ENCODE measurements at places on chromosomes 5 and 9.

DNA sequence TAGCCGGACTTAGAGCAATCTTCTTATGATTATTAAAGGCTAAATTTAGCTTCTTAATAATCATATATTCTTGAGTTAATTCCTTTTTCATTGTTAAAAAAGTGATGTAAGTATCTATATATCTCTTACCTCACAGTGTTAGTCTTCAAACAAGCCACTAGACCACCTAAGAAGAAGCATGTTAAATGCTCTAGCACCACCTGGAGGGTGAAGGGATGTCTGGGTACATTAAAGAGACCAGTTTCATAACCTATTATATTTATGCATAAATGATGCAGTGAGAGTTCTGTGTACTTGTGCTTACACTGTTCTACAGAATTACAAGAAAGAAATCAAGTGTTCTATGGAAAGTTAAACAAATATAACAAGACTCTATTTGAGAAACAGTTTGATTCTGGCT, 55.9 kb upstream of the SLCO6A1 start:
- DNase-seq = no peak

DNA sequence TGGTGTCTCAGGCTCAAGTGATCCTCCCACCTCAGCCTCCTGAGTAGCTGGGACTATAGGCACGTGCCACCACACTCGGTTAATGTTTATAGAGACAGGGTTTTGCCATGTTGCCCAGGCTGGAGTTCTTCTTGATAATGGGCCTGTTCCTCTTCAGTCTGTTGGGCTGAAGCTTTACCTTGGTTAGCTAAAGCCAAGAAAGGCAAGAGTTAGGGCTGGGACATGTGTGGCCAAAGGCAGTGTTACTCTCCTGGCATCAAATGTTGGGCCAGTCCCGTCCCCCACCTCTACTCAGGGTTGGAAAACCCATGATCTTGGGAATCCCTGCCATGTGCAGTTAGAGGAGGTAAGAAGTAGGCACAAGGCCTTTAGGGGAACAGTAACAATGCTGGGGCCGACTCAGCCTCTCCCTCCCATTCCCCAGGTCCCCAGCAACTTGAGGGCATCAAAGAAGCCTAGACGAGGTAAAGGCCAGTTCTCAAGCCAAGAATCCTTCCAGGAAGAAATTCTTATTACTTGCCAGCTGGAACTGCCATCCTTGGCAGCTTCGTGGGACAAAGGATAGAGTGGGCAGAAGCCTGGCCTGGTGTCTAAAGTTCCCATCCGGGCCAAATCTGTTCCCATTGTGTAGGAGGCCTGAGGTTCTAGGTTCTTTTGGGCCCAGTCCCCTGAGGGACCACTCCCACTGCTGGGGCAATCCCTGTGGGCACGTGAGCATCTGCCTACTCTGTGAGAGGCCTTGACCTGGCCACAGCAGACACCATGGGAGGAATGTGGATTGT, 4.5 kb downstream of the EGR1 start:
- no peak for DNase-seq

DNA sequence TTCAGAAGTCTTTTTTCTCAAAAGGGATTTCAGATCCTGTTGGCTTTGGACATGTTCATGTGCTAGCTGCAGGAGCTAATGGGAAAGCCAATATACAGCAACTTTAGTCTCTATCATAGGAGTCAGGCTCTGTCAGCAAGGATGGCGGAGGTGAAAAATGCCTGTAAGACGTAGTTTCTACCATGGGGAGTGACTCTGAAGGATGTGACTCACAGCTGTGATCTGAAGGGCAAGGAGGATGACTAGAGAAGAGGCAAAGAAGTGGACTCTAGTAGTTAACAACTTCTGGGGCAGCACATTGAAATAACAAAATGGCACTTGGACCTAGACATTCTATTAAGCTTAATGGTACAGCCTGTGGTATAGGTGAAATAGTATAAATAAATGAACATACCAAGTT, 3.1 kb upstream of the NDUFS4 start:
- DNase-seq = no peak

- DNase-seq = no peak
These were observed 251.4 kb downstream of the CETN3 start for GRCh38 chr5:90158131-90158530.

GRCh38 chr9:118736406-118736805, 632.8 kb downstream of the BRINP1 start:
- DNase-seq = no peak

All from stimulated activated CD4-positive, alpha-beta T cell treated with anti-CD3 and anti-CD28 coated beads, Interleukin-12 subunit alpha, Interleukin-12 subunit beta, amount 100 ng/mL, for 4 hours (primary cell).